RWPE2 (cell line): ENCODE measurements at places on chromosomes 12 and 14.

GRCh38 chr12:106049546-106049945 is 89.2 kb downstream of the NUAK1 start:
- DNase-seq, result no peak

DNA sequence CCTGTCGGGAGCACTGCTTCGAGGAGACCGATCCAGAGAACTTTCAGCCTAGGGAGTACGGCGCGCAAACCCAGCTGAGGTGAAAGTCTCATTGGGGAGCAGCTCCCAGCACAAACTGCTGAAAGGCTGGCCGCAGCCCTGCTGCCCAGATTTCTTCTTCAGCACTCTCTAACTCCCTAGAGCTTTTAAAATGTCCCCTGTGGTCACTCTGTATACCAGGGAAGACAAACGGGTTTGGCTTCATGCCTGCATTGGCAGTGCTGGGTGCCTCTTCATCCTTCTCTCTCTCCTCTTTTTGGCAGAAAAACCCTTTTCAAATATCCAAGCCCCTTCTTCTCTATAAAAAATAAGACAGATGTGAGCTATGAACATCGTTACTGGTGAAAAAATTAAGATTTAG is 34.9 kb downstream of the BBS10 start:
- no peak for DNase-seq

- no peak for DNase-seq
These were observed 22.1 kb upstream of the CEP83 start for GRCh38 chr12:94481734-94482133.

DNA sequence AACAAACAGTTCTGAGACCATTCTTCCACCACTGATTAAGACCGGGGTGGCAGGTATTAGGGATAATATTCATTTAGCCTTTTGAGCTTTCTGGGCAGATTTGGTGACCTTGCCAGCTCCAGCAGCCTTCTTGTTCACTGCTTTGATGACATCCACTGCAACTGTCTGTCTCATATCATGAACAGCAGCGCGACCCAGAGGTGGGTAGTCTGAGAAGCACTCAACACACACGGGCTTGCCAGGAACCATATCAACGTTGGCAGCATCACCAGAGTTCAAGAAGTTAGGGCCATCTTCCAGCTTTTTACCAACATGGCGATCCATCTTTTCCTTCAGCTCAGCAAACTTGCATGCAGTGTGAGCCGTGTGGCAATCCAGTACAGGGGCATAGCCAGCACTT is 16.9 kb downstream of the AEBP2 start:
- no peak for DNase-seq

- no peak for DNase-seq
These were observed 72.8 kb downstream of the PITPNM2 start for GRCh38 chr12:123078120-123078465.

DNA sequence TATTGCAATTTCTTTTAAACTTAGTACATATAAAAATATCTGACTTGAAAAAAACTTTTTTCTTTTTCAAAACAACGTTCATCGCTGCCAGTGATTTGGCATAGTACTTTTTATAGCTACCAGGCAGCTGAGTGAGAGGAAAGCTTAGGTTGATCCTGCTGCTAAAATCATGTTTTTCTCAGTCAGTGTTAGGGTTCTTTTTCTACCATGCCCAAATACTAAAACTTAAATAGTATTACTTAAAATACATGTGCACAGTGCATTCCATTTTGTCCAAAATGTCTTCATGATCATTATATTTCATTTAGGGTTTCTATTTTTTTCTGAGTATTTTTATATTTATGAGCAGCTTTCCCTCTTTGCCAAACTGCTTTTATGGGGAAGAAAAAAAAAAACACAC is 123.8 kb downstream of the PDZRN4 start:
- no peak for DNase-seq

DNA sequence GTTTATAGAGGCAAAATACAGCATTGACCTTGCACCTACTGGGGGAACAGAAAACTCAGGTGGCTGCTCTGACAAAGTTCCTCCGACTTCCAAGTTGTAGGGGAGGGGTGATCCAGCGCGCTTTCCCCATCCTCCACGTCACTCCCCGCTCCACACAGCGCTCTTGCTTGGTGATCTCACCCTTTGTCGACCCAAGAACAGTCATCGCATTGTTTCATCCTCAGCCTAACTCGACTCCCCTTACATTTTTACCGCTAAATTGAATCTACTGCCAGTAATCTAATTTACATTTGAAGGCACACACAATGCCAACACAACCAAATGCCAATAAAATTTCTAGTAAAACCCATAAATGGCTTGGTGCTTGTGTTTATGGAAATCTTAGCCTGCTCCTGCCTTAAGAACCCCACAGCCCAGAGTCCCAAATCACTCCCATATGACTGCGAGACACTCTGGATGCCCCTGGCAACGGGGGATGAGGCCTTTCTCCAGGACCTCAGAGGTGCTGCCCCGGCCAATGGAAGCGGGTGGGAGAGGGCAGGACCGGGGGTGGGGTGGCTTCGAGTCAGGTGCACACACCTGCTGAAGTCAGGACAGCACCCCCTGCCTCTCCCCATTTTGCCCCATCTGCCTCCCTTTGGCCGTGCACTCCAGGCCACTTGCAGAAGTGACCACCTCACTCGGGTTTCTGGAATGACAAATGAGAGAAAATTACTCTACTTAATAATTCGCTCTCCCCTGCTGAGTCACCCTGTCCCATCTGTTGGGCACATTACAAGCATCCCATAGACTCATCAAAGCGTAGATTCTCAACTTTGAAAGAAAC is 98.2 kb upstream of the GSC start:
- DNase-seq, result no peak

- no peak for DNase-seq
These were observed 466.9 kb downstream of the FUT8 start for GRCh38 chr14:65879248-65880009.

- DNase-seq, result no peak
These were observed 628.6 kb downstream of the NRXN3 start for GRCh38 chr14:78798757-78799156.

DNA sequence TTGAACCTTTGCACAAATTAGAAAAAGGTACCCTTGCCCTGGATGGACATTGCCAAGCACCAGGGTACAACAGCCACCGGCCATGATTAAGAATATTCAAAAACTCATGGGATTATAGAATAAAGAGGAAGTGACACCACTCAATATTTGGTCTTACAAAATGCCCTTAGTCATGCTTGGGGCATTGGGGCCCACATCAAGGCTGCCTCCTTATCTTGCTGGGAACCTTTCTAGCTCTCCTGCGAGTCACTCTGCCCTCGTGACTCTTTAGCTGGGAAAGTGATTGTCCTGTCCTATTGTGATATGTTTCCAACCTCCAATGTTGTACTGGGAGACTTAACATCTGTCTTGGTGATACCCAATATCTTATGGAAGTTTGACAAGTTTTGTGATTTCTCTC is 57.8 kb downstream of the GTF2A1 start:
- no peak for DNase-seq

DNA sequence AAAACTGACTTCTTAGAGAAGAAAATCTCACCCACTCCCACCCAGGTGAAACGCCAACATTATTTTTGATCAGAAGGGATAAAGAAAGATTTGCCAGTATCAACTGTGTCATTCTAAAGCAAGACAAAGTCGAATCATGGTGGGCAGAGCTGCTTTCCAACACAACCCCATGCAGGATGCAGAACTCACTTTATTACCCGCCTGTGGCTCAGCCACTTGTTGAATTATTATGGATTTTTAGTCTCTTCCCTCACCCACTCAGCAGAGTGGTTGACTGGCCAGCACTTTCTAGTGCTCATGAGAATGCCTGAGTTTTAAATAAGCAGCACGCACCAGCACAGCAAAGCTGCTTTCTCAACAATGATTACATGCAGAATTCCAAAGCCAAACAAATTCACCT is 32.1 kb downstream of the CRACR2A start:
- no peak for DNase-seq

GRCh38 chr14:83559721-83560120 is 1970.2 kb upstream of the FLRT2 start:
- DNase-seq, result no peak

GRCh38 chr12:131375972-131376345 is 334.9 kb upstream of the SFSWAP start:
- no peak for DNase-seq

- DNase-seq, result no peak
These were observed 158.0 kb downstream of the ETV6 start for GRCh38 chr12:11807458-11807857.

DNA sequence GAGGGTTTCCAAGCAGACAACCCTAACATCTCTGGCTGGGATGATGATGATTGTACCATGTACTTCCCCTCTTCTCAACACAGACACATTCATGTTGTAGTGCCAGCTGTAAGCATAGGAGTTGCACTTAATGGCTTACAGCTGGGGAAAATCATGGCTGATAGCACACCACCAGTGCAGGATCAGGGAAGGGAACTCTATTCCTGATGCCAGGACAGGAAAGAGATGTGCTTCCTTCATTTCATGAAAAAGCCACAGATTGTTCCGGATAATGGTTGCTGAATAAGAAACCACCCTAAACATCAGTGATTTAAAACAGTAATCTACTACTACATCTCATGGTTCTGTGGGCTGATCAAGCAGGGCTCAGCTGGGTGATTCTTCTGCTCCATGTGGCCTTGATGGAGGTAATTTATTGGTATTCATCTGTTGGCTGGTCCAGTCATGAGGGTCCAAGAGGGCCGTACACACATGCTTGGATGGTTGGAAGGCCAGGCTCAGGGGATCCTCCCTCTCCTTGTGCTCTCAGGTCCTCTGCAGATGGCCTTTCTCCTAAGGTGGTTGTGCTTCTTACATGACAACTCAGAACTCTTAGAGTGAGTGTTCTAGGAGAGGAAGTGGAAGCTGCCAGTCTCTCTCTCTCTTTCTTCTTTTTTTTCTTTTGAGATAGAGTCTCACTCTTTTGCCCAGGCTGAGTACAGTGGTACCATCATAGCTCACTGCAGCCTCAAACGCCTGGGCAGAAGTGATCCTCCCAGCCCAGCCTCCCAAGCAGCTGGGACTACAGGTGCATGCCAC is 16.5 kb downstream of the TRAF3 start:
- DNase-seq, result no peak

DNA sequence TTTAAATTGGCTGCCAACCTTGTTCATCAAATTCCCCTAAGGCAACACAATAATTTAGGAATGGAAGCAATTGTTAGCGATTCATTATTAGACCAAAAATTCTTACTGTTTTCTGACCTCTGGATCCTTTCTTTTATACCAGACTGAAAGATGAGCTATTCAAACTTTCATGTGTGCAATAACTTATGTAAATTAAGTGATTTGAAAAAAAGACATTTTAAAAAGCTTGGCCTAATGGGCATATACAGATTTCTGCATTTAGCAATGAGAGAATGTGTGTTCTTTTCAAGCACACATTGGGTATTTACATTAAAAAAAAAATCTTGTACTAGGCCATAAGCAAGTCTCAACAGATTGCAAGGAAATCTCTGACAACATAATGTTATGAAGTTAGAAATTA is 65.5 kb downstream of the C12orf75 start:
- no peak for DNase-seq

DNA sequence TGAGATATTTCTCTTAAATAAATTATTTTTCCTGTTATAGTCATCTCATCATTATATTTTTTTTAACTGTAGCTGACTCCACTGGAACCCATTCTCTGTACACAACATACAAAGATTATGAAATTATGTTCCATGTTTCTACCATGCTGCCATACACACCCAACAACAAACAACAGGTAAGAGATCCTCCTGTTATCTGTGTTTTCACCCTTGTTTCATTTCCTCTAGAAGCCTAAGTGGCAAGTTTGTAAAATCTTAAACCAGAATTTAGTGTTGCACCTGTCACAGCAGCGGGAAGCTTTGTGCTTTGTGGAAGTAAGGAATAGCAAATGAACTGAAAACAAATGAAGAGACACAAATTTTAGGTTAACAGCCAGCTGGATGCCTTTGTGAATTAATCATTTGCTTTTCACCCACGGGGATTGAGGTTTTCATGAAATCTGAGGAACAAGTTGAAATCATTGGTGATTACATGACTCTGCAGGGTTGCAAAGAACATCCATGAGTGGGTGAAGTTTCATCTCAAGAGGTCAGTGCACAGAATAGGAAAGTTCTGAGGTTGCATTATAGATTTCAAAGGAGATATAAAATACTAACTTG is 273.9 kb upstream of the RGS6 start:
- DNase-seq, result no peak
